ENCODE measurements at places on chromosomes 7 and 10.

DNA sequence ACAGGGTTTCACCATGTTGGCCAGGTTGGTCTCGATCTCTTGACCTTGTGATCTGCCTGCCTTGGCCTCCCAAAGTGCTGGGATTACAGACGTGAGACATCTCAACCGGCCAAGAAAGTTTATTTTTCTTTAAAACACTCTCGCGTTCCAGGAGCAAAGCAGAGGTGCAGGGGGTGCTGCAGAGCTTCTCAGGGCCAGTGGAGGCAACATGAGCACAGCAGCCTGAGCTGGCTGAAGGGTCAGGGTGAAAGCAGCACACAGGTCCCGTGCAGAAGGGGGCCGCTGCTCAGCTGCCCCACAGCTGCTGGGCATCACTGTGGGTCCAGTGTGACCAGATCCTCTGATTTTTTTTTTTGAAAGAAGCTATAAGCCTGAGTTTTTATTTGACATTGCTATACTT is 46.1 kb downstream of the EPHB4 start:
- DNase-seq = no peak

- peak; percentile 26 for DNase-seq
Observed at GRCh38 chr7:20598459-20599309, 16.8 kb upstream of the ABCB5 start.

DNA sequence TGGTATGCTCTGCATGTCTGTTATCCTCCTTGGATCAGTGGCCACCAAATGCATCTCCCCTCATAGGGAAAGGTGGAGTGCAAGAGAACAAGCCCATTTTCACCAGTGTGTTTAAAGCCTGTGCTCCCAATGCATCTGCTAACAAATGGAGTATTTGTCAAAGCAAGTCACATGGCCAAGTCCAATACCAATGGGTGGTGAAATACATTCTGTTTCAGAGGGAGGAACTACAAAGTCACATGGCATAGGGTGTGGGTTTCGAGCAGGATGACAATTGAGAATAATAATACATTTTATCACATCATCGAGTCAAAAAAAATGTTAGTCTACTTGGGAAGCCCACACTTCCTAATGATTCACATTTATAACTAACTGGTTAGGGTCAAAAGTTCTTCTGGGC is 62.7 kb downstream of the SUGCT start:
- no peak for DNase-seq

- DNase-seq = peak; percentile 75
Observed at GRCh38 chr10:73785721-73786511, 510 bp downstream of the ZSWIM8 start.

DNA sequence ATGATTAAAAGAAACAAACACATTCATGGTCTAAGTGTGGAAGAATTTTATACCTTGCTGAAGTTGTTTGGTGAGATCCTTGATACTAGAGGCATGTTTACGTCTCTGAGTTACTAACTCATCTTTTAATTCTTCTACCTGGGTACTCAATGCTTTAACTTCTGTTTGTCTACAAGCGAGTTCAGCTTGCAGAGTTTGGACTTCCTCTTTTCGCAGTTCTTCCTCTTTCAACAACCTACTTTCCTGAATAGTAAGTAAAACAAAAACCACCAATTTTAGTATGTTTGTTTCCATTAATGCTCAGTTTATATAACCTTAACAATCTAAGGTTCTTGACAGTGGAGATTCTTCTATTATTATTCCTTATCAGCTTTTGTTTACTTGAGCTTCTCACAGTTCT is 42.9 kb downstream of the CCDC186 start:
- no peak for DNase-seq

GRCh38 chr7:14504134-14504533 is 398.4 kb downstream of the DGKB start:
- no peak for DNase-seq

DNA sequence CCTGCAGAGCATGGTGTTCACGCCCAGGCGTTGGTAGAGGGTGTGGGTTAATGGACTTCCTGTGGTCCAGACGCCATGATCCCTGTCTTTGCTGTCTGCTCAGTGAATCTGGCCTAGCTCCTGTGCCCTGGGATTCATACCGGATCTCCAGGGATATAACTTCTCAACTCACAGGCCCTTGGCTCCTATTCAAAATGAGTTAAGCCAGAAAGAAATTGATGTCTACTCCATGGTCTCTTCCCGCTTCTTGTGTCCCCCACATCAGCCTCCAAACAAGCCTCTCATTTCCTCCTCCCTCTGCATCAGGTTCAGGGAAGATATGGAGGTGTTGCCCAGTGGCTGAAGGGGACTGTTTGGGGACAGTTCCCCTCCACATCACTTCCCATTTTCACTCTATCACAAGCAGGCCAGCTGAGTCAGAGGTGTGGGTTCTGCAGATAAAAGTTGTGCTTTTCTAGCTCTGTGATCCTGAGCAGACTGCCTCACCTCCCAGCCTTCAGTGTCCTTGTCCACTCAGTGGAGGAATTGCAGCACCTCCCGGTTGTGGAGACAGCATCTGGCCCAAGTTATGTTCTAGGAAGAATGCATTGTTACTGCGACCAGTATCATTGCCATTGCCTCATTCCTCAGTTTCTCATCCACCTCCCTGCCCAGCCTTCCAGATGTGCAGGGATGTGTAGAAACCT is 22.5 kb downstream of the AKR1E2 start:
- no peak for DNase-seq

DNA sequence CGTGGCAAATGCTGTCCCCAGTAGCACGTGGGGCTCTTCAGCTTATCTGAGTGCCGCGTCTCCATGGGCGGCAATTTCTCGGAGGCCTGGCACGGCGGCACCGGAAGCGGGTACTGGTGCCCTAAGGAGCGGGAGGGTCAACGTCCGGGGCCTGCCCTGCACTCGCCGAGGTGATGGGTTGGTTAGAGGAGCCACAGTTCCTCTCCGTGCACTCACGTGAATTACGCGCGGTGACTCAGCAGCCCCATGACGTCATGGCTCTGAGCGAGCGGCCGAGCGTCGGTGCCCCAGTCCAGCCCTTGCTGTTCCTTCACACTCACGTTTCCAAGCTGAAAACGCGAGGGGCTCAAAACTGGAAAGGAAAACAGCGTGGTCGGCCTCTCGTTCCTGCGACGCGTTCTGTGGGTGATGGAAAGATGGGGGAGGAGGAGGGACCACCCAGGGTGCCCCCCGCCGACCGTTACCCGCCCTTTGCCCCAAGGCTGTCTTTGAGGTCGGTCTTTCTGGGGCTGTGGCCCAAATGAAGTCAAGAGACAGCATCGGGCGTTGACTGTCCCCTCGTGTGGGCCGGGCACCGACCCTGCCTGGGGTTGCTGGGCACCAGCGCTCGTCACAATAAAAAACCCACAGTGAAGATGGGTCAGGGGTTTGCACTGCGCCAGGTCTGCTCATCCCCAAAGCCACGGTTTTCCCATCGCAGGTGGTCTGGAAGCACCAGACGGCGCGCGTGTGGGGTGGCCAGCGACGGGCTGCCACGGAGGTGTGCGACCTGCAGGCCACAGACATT is 70.4 kb upstream of the CFAP46 start:
- no peak for DNase-seq

DNA sequence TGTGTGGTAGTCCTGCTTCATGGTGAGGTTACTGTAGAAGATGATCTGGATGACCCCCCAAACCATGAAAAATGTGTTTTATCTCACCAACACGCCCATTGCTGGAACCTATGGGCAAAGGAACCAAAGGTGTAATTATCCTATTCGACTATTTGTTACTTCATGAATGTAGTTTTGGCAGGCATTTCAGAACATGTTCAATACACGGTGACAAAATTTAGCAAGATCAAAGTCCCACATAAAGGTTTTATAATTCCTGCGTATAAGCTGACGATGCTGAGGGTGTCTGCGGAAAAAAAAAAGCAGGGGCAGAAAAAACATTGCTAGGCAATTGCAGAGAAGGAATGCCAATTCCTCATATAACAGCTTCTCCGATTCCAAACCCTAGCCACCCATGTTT is 13.3 kb downstream of the RAPGEF5 start:
- no peak for DNase-seq

DNA sequence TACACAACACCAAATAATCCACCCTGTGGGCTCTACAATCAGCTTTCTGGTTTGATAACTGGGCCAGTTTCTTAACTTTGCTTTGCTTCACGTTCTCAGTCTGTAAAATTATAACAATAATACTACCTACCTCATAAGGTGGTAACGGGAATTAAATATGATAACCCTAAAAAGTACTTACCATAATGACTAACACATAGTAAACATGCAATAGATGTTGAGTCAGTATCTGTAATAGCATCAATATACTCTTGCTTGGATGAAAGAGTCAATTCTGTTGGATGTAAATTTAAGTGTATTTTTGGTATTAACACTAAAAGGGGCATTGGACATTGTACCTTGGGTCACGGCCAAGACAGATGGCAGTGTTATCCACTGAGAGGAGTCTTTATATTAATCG is 160.5 kb downstream of the FOXP2 start:
- DNase-seq = no peak

DNA sequence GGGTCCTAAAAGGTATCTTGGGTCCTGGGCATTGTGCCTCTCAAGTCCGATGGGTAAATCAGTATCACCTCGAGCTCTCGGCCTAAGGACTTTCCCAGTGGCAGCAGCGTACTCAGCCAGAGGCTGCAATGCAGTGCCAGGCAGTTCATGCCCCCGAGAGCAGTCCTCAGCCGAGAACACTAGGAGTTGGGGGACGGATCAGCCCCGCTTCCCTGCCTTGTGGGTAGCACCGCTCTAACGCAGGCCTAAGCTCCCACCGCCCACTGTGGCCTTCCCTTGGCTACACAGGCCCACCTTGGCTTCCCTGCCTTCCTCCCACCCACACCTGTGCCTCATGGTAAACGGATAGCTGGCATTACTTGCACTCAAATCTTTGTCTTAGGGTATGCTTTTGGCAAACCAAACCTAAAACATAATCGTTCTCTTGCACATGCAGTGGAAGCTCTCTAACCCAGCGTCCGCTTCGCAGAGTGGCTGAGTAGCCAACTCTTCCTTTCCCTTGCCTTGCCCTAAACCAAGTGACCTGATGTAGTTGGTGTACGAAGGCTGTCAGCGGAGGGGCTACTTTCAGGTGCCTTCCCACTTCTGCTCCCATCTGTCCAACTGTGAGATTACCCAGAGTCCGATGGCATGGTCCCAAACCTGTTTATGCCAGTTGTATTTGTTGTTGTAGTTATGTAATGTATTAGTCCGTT is 73.2 kb upstream of the CHST15 start:
- DNase-seq = no peak

- DNase-seq = no peak
Observed at GRCh38 chr10:50658165-50658564, 34.4 kb upstream of the SGMS1 start.

- no peak for DNase-seq
Observed at GRCh38 chr7:52962402-52963076, 72.9 kb upstream of the POM121L12 start.

DNA sequence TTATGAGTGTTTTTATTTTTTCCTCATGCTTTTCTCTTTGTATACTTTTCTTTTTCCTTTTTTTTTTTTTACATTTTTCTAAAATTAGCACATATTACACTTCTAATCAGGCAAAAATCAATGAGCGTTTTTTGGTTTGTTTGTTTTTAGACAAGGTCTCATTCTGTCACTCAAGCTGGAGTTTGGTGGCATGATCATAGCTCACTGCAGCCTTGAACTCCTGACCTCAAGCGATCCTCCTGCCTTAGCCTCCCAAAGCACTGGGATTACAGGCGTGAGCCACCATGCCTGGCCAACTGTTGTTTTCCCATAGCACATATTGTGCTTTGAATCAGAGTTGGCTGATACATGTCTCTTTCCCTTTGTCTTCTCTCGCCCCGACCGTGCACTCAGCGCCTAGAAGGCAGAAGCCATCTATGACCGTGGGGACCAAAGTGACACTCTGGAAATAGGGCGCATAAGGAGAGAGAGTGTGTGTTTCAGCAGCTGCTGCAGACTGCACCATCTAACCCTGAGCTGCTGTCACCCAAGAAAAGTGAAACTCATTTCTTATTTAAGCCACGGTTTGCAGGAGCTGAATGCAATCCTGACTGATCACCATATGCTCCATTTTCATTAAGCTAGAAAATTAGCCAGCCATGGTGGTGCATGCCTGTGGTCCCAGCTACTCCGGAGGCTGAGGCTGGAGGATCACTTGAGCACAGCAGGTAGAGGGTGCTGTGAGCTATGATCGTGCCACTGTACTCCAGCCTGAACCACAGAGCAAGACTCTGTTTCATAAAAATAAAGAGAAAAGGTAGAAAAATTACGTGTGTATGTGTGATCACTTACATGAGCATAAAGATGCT is 41.4 kb upstream of the GTF2I start:
- no peak for DNase-seq

GRCh38 chr7:105213611-105214010 is 175.1 kb downstream of the SRPK2 start:
- no peak for DNase-seq

DNA sequence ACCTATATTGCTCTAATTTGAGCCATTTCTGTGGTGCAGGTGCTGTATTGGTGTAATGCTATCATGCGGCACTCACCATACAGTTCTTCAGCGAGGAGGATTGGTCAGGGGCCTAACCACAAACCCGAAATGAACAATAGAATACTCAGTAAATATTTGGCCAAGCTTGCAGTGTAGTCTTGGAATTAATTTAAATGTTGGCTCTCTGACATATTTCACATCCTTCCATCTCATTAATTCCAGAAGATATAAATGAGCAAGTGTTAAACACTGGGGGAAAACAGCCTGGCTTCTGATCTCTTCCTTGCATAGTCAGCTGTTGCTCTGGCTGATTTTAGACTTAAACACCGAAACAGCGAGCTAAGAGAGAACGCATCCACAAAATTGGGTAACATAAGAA is 663.1 kb upstream of the GHITM start:
- DNase-seq = no peak

GRCh38 chr10:34981844-34982243 is 108.3 kb downstream of the CUL2 start:
- no peak for DNase-seq

GRCh38 chr10:69045441-69046300 is 42.2 kb upstream of the SRGN start:
- DNase-seq = peak; percentile 67

GRCh38 chr7:24979470-24979862 is 512 bp downstream of the OSBPL3 start:
- peak; percentile 76 for DNase-seq

DNA sequence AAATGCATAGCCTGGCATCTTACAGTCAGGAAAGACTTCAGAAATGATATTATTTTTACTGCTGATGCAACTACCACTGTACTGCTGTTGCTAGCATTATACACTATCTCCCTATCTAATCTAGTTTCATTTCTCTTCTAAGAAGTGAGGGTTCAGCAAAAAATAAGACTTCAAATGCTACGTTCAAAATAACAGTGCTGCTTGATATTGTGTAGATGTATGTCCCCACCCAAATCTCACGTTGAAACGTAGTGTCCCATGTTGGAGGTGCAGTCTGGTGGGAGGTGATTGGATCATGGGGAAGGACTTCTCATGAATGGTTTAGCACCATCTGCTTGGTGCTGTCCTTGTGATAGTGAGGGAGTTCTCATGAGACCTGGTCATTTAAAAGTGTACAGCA is 129.4 kb downstream of the ANK3 start:
- no peak for DNase-seq

DNA sequence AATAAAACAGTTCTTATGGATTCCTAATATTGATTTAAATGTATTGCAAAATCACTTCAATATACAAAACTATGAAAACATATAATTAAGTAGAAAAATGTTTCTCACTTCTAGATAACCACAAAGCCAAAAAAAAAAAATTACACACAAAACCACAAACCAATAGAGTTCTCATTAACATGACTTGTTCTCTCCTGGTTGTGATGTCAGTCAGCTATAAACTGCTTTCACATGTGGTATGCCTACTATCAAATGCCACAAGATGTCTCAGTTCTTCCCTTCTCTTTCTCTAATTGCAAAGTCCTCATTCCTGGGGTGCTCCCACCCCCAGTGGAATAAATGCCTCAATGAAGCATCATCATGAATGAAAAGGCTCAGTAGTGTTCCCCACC is 16.6 kb downstream of the GNAI1 start:
- DNase-seq = no peak

Measured in CD8-positive, alpha-beta memory T cell (primary cell).